ENCODE measurements at places on chromosomes 11 and 22. TPM values are rescaled to one million over a fixed set of nuclear protein-coding genes. Genes with fewer than 3 reads are reported as not detected.

DNA sequence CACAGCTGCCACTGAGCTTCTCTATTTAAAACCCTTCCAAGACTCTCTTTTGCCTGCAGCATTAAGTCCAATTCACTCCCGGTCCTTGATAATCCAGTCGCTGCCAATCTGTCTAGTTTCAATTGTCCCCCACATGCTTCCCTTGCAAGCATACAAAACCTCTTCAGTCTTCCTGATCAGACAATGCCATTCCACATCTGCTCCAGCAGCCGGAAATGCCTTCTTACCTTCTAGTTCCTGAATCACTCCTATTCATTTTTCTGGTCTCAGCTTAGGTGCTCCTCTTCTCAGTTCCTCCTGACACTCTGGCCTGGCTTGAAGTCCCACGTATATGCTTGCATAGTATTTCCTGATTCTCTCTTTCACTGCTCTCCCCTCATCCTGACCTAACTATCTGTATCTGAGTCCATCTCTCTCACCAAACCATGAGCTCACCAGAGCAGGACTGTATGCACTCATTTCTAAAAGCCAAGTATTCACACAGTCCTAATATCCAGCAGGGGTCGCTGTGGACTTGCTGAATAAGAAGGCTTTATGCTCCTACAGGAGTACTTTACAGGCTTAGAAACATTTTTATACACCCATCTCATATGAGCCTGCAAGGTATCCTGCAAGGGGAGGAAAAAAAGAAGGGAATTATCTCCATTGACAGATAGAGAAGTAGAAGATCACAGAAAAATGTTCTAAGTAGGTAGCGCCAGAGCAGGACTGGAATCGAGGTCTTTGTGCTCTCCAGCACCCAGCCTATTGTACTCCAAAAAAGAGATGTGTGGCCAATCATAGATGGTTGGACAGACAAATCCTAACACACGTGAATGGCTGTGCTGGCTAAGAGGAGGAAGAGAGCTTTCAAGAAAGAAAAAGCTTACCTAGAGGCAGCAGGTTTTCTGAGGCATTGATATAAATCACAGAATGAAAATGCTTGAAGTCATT, 19.2 kb downstream of the XRRA1 start:
- peak; percentile 63 for DNase-seq

DNA sequence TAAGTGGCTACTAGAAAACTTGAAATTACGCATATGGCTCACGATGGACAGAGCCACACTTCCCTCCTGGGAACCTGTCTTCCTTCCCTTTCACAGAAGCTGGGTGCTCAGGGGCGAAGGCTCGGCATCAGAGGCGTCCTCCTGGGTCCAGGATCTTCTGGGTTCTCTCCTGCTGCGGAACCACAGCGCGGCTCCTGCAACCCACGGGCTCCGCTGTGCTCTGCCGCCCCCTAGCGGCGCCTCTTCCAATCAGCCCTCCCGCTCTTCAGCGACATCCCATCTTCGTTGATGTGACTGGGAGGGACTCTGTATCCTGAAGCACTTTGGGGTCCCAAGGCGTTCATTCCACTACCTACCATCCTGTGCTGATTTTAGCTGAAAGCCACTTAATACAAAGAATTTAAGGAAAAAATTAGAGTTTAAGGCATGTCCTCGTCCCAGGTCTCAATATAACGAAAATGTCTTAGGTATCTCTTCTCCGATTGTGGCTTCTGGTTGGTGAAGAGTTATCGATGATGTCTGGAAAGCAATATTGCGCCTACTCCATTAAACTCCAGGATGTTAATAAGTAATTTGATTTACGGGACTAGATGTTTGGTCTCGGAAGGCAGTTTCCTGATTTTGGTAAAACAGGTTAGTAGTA, 14.8 kb upstream of the RPS3 start:
- DNase-seq: peak; percentile 76

GRCh38 chr22:42064629-42065028, 6.0 kb downstream of the NAGA start:
- DNase-seq: peak; percentile 87

- DNase-seq: no peak
These were observed 10.6 kb downstream of the NCAM1 start for GRCh38 chr11:112971827-112972226.

DNA sequence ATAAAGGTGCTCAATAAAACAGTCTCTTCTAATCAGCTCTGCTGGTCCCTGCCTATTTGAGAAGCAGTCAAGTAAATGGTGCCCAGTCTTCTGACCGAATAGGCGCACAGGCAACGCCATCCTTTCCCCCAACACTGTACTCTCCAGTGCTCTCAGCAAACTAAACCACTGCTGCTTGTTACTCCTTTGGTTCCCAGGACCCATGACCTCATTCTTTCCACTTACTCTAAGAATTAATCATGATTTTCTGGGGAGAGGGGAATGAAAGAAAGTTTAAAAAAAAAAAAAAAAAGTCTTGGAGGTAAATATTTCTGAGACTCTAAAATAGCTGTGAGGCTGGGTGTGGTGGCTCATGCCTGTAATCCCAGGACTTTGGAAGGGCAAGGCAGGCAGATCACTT, 63.7 kb downstream of the SGSM3 start:
- DNase-seq: no peak

DNA sequence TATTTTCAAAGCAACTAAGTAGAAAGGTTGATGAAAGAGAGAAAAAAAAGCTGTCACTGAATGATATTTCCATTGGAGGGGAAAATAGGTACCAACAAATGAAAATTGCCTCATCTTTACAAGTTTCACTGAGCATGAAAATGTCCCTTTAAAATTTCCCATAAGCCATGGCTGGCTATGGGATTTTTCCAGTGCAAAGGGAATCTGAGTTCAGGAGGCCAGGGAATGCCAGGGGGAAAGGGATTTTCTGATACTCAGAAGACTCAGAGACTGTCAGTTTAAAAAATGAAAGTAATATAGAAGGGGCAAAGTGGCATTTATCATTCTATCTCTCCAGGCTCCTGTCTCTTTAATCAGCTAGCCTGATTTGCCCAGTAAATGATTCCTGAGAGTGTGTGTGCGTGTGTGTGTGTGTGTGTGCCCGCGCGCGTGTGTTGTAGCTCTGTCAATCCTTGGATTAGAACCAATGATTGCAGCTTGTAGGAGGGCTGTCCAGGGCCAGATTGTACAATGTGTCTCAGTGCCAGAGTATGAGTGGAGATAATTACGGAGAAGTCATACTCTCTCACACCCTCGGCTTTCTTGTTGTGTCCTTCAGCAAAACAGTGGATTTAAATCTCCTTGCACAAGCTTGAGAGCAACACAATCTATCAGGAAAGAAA, at the start of gene NTM:
NTM (plus strand) TSS at position 526 of the 662 bp plus-strand sequence.
- peak; percentile 66 for DNase-seq

GRCh38 chr11:75594211-75594610, 32.2 kb downstream of the SERPINH1 start:
- no peak for DNase-seq

DNA sequence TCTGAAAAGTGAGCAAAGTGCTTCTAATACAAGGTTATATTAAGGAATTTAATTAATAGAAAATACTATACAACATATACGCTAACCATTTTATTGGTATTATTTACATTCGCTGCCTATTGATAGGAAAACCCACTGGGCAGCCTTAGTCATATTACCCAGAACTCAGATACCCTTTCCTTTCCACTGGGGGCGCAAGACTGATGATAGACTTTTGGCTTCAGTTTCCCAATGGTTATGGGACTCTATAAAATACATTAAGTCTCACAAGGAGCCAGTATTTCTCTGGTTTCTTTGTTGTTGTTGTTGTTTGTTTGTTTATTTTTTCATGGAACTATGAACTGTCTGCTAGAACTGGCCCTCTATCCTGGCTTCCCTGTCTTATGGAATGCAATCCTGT, 471.1 kb upstream of the KIRREL3 start:
- DNase-seq: no peak

DNA sequence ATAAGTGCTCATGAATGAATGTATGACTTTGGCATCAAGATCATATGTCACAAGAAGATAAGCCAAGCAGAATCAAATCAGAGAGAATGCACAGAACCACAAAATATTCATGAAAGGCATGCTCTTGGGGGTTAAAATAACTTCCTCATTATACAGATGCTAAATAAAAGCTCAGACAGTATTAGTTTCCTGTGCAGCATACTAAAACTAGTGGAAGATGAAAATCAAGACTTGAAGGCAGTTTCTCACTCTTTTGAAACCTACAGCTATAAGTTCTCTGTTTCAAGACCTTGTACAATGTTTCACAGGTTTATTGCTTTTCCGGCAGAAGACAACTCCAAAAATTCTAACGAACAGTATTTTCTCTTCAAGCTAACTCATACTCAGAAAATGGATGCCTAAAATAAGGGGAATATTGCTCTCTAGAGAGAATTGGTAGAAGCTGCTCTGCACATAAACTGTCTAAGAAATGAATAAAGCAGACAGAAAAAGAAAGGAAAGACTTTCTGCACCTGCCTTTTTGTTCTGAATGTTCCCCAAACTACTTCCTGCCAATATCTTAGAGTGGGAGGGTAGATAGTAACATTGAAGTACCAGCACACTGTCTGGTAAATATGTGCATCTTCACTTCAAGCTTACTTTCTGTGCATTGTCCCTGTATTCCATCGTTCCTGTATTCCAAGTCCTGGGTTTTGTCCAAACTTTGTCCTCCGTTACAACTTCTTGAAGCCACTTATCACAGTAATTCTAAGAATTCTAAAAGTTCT, 639.4 kb upstream of the FAT3 start:
- no peak for DNase-seq

- no peak for DNase-seq
These were observed 23.5 kb downstream of the CTNND1 start for GRCh38 chr11:57785072-57785471.

- no peak for DNase-seq
These were observed 45.5 kb downstream of the APIP start for GRCh38 chr11:34870548-34871196.

GRCh38 chr22:42272431-42272999, 2.1 kb upstream of the TCF20 start:
- DNase-seq: no peak

GRCh38 chr22:32204040-32204855, 625 bp downstream of the RFPL2 start:
- peak; percentile 64 for DNase-seq

DNA sequence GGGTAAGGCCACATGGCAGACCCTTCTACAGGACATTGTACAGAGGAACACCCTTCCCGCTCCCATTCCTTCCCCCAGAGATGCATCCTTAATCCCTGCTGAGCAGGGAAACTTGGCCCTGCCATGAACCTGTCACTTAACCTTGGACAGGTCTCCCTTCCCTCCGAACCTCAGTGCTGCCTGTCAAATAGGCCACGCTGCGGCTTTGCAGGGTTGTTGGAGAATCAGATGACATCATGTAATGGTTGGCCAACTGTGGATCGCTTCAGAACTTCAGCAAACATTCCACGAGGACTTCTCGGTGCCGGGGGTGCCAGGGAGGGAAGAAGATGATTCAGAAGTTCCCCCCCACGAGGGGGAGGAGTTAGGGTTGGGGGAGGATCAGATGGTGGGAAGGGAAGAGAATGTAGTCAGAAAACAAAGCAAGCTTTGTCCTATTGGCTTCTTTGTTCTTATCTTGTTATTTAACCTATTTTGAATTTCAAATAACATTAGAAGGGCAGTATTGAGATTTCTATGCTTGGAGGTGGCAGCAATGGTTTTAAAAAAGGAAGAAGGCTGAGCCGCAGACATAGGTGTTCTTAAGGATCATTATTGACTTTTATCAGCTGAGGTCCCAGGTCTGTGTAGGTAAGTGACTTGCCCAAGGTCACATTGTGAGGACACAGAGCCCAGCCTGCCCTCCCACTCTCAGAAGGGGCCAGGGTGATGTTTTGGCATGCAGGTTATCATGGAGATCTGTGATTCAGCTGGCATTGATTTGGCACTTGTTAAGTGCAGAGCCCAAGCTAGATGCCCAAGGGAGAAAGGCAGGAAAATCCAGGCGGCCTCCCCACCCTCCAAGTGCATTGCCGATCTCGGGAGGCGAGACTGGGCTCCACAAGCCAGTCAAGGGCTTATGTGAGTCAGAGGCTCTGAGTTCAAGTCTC, 3.1 kb downstream of the CDC42EP1 start:
- DNase-seq: no peak

DNA sequence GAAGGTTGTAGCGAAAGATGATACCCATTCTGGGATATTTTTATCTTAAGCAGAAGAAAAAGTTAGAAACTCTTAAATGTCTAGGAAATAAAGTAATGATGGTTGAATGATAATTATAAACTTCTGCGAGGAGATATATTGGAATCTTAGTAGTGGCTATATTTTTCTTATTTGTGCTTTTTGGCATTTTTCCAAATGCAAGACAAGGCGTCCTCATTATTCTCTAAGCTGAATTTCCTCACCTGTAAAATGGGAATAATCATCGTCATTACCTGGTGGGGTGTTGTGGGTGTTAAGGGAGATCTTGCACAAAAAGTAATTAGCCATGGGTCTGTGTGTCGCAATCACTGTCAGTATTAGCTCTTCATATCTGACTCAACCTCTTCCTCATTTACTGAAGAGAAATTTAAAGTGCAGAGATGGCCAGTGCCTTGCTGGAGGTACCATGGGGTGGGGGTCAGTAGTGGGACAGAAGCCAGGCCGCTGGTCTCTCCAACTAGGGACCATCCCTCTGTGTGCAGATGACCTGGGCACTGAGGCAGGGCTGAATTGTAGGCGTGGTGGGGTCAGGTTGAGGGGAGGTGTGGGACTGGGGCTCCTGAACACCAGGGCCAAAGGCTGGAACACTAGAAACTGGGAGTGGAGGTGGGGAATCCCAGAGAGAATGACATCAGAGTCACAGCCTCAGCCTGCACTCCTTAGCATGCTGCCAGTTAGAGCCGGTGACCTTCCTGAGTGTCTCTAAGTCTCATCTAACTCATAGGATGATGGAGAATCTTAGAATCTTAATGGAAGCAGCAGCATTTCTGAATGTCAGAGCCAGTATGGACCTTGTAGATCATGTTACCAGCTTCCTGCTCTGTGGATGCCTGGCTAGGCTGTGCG, 4.1 kb downstream of the PITPNM1 start:
- DNase-seq: no peak

OR10D3 gene
- total RNA-seq: not detected

PLA2G6 gene
- 32.1 TPM for total RNA-seq

B3GAT1 gene
- 5.4 TPM for total RNA-seq

RBM14 gene
- total RNA-seq: 31.5 TPM

XNDC1N gene
- 3.4 TPM for total RNA-seq

BBOX1 gene
- 22.6 TPM for total RNA-seq

POU2AF3 gene
- 0.58 TPM for total RNA-seq

PLAAT5 gene
- total RNA-seq: not detected

MAPK12 gene
- 5.0 TPM for total RNA-seq

SCUBE1 gene
- 2.9 TPM for total RNA-seq

KCNK4 gene
- total RNA-seq: not detected

ATL3 gene
- 29.8 TPM for total RNA-seq

CRYBB2 gene
- total RNA-seq: not detected

BEST1 gene
- 0.63 TPM for total RNA-seq

KRTAP5-11 gene
- total RNA-seq: not detected
